ENCODE measurements at places on chromosomes 16 and 17.

GRCh38 chr17:58531661-58532554 lies 17.5 kb upstream of the MTMR4 start:
- DNase-seq, result no peak

DNA sequence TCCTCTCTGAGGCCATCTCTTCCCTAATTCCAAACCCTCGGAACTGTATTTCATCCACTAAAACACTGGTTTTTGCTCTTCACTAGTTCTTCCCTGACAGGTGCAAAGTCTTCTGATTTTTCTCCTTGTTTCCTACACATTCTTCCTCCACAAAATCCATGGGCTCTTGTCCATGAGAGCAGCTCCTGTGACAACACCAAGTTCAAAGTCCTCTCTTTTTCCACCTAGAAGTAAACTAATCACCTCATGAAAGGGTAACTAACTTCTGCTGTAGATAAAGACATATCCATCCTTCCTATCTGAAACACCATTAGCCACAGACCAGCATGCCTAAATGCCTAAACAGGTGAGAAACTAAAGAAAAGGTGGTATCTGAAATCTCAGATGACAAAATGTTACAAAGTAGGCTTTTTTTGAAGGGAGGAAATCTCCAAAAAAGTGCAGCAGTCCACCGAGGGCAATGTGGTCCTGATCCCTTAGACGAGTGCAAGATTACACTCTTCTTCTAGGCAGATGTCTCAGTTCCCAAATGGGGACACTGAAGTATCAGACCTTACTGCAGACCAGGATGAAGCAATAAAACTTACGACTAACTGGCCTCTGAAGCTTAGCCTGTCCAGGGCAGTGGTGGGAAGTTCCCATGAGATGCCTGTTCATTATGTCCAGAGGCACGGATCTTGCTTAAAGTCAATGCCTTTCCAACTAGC lies 2.8 kb downstream of the PIP4K2B start:
- DNase-seq, result no peak

DNA sequence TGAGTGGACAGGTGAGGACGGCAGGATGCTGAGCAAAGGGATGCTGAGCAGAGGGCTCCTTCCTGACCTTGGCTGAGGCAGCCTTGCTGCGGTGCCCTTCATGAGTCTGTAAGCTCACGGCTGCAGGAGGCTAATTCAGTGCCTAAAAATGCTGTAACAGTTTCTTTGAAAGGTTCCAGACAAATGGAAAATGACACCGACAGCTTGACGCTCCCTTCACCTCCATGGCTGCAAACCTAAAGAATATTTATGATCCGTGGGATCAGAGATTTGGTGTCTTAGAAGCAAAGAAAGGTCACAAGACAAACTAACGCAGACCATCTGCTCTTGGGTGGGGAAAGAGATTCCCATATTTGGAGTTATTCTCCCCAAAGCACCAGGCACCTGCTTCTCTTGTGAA lies 28.0 kb downstream of the TOM1L2 start:
- DNase-seq, result no peak

GRCh38 chr16:57566436-57566835 lies 24.0 kb downstream of the ADGRG5 start:
- DNase-seq, result no peak

DNA sequence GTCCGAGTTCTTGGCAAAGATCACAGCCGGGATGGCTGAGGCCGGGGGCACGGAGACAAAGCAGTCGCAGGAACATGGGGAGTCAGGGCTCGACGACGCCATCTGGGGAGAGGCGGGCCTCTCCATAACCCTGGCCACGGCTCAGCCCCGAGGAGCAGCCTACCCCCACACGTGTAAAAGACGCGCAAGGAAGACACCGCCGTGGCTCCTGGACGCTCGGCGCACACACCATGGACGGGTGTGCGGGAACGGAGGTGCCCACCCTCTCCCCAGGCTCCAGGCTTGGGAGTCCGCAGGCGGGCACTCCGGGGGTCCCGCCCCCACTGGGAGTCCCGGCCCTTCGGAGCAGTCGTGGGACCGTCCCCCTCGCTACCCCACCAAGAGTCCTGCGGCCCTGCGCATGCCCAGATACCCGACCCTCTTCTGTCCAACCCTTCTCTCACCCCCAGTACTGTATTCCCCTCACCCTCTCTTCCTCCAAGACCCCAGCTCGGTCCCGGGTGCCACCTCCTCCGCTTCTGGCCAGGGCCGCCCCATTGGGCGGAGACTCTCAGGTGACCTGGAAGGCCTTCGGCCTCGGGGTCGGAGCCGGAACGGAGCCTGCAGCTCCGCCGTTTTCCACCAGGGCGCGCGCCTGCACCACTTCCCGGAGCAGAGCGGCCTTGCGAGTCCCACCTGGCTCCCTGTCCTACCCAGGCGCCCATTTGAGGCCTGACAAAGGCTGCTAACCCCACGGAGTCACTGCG lies at the start of gene SCRN2:
SCRN2 (minus strand) TSS at position 532 of the 746 bp plus-strand sequence; CDS start at position 102, 430 bp downstream.
- DNase-seq, result peak; percentile 82

GRCh38 chr17:7173687-7174602 lies 5.2 kb downstream of the ASGR1 start:
- no peak for DNase-seq

- no peak for DNase-seq
These were observed 245.1 kb upstream of the CIBAR2 start for GRCh38 chr16:85357323-85357722.

DNA sequence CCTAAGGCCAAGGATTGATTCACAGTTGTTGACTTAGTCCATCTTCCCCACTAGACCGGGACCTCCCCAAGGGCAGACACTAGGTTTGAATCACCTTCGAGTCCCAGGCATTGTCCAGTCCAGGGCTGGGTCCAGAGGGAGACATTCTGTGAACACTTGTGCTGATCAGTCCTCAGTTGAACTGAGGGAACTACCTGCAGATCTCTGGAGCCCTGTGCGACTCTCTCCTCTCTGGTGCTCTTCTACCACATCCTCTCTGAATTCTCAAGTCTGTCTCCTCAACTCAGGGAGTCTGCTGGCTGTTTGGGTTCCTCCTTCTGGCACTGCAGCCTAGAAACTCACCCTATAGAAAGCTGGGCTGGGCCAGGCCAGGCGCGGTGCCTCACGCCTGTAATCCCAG lies 10.8 kb downstream of the ZNF232 start:
- no peak for DNase-seq
